ENCODE measurements at places on chromosomes 5 and 9.

GRCh38 chr5:108398964-108399363, 17.1 kb upstream of the FBXL17 start:
- no peak for DNase-seq

- no peak for DNase-seq
Measured at GRCh38 chr5:151212406-151212798, 11.5 kb downstream of the CCDC69 start.

- no peak for DNase-seq
Measured at GRCh38 chr5:6235726-6236125, 142.6 kb downstream of the MED10 start.

GRCh38 chr9:136668983-136669790, 6.5 kb downstream of the EGFL7 start:
- no peak for DNase-seq
